NCI-H2171 (cell line): ENCODE measurements at places on chromosomes 1 and 21.

DNA sequence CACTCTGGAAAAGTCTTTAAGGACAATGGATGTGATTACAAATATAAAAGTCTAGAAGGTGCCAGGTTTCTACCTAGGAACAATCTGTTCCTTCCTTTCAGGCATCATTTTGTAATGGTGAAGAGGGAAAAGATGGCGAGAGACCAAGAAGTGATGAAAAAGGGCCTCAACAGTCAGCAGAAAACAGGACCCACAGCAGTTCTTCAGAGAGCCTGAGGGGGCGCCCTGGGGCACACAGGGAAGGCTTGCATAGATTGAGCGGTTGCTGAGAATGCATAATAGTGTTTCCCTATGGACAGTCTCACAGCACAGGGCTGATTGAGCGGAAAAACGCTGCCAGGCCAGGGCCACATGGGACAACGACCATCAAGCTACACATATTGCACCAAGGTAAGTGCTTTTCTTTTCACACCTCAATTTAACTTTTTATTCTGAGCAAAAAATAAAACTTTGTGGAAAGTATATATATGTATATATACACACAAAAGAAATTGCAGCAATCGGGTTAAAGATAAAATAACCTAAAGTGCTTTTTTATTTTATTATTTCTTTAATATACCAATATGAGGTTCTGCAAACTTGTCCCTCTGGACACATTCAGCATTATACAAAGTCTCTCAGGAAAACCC, 3.1 kb upstream of the YRDC start:
- peak; percentile 55 for DNase-seq

GRCh38 chr1:64038965-64039364, 164.5 kb upstream of the UBE2U start:
- no peak for DNase-seq

- no peak for DNase-seq
These were observed 203.2 kb downstream of the APP start for GRCh38 chr21:25967181-25967900.

- no peak for DNase-seq
These were observed 9.1 kb upstream of the IRF2BP2 start for GRCh38 chr1:234619071-234619480.

DNA sequence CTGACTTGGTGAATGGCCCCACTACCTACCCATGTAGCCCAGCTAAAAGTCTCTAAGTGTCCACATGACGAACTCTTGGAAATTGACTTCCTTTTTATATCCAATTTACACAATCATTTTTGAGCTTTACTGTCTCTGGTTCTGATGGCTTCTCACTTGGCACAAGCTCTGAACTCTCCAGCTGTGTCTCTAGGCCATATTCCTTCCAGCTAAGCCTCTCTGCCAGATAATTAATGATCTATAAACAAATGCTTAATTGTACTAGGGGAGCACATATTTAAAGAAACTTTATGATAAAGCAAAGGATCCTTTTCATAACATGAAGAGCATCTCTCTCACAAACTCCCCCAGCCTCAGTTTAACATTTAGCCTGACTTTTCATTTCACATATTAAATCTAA, 16.3 kb upstream of the BEND5 start:
- DNase-seq = no peak

DNA sequence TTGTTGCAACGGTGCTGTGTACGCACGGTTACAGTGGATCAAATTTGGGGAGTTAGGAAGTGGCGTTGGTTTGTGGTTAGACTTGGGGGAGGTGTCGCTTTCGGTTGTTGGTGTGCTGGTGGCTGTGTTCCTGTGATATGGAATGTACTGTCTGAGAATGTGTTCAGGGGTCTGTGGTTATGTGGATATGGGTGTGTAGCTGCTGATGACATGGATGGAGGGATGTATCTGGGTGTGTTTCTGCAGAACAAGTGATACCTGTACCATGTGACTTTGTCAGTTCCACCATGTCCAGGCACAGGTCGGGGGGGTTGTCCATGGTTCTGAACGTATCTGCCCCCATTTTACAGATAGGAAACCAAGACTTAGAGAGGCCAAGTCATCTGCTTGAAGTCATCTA, 22.7 kb downstream of the PAX7 start:
- DNase-seq = no peak

- DNase-seq = no peak
These were observed 32.0 kb upstream of the B3GALT5 start for GRCh38 chr21:39580744-39581143.

- DNase-seq = no peak
These were observed 1092.2 kb downstream of the KCNT2 start for GRCh38 chr1:195516036-195516435.

- DNase-seq = no peak
These were observed 32.4 kb upstream of the SERTAD4 start for GRCh38 chr1:210200124-210200736.

GRCh38 chr1:76256289-76257223, 182.0 kb downstream of the ST6GALNAC3 start:
- DNase-seq = no peak

- DNase-seq = no peak
These were observed 100.7 kb downstream of the KCNN3 start for GRCh38 chr1:154769193-154769895.
